Activated CD4-positive, alpha-beta T cell treated with anti-CD3 and anti-CD28 coated beads for 36 hours (primary cell): ENCODE measurements at places on chromosomes 2 and 18. TPM values are rescaled to one million over a fixed set of nuclear protein-coding genes. Genes with fewer than 3 reads are reported as not detected.

RUFY4 gene
- total RNA-seq: 1.7 TPM

DNA sequence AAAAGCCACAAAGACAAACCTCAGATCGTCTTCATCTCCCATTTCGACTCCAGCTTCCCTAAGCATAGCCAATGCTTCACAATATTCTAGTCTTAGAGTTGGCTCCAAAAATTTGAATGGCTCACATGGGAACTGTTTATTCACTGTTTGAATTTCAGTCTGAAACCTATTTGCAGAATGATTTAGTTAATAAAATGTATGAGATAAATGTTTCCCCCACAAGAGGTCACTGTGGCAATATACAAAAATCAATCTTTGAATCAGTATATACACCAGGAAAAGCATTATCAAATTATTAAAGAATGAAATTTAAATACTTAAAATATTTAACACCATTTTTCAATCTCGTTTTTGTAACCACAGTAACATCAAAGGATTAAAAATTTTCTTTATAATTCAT, 40.0 kb upstream of the MCM6 start:
- H3K36me3 ChIP-seq: peaks cover 16% of the 10 kb centered on the region
- DNase-seq: no peak
- peak overlapping the region; percentile 63 for H3K27ac ChIP-seq
- H3K27me3 ChIP-seq: no peaks in the 10 kb centered on the region

GPR39 gene
- total RNA-seq: not detected

HOXD10 gene
- not detected for total RNA-seq

DNA sequence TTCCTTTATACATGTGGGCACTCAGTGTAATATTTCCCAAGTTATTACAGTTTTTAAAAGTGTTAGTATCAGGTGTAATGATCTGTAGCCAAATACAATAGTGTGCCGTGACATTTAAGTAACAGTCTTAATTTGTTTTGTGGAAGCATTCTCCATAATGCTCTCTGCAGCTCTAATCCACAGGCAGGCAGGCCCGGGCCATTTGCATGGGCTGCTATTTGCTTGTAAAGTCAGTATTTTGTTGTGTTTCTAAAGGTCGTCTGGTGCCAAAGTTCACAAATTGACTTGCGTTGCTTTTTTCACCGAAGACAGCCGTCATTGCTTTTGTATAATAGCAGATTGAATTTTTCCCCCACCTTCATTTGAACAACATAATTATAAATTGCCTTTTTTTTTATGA, 153.0 kb downstream of the GBX2 start:
- H3K4me3 ChIP-seq: no peak overlapping the region
- H3K27me3 ChIP-seq: peaks cover 21% of the 10 kb centered on the region
- H3K36me3 ChIP-seq: no peaks in the 10 kb centered on the region
- H3K4me1 ChIP-seq: peaks cover 4% of the 10 kb centered on the region

DNA sequence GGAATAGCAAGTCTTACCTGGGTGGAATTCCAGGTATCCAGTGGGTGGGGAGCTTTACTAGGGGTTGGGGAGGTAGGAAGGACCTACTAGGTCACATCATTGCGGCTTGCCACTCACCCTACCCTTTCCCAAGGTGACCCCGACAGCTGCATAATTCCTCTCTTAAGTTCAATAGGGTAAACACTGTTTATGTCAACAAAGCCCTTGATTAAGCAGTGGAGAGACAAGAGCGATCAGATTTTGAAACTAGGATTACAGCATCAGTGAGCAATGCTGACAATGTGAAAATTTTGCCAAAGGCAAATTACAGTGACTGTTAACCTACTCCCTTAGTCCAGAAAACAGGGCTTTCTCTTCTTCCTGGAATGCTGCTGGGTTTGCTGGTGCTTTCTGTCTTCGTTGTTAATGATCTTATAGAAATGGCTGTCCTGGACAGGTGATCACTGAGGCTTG, 14.5 kb downstream of the SLC19A3 start:
- no peak overlapping the region for H3K4me3 ChIP-seq
- H3K4me1 ChIP-seq: no peaks in the 10 kb centered on the region
- peaks cover 10% of the 10 kb centered on the region for H3K27me3 ChIP-seq
- no peaks in the 10 kb centered on the region for H3K36me3 ChIP-seq

DNA sequence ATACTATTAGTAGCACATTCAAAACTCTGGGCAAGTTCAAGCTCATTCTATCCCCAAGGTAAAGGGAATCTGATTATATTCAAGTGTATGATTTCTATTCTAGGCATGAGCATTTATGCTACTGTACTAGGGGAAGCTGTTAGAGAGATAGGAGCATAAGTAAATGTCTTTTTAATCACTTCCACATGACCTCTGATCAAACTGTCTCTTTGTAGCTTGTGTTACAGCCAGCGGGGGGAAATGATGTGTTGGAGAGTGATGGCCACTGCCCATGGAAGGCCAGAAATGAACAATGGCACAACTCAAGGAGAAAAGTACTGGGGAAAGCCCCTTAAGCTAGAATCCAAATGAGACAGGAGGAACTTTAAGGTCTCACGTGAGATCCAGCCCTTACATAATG, 894.9 kb upstream of the CDH2 start:
- H3K27ac ChIP-seq: no peak overlapping the region
- no peak for DNase-seq
- no peaks in the 10 kb centered on the region for H3K27me3 ChIP-seq
- no peak overlapping the region for H3K4me3 ChIP-seq
- H3K4me1 ChIP-seq: no peaks in the 10 kb centered on the region
- H3K36me3 ChIP-seq: no peaks in the 10 kb centered on the region
